Calu3 (cell line): ENCODE measurements at places on chromosomes 1 and 21. TPM values are rescaled to one million over a fixed set of nuclear protein-coding genes. Genes with fewer than 3 reads are reported as not detected.

DNA sequence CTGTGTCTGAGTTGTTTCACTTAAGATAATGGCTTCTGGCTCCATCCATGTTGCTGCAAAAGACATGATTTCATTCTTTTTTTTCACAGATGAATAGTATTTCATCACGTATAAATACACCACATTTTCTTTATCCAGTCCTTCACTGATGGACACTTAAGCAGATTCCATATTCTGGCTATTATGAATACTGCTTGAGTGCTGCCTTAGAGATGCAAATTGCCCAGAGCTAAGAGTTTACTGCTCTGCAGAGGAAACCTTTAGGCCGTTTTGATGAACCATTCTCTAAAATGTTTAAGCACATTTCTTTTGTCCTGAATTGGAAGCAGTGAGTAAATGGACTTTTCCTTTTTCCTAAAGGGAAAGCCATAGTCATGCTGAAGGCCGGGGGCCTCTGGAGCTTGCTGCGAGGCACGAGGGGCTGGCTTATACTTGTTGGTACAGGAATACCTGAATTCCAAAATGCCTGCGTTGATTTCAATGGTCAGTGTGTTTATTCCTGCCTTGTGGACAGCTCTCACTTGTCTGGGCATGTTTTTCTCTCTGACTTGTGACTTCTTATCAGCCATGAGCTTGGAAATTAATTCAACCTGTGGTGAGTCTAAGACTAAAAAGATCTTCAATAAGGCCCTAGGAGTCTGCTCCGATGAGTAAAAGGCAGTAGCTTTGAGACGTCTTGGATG, 201.0 kb upstream of the MAP1LC3C start:
- H3K4me1 ChIP-seq, result no peaks in the 10 kb centered on the region
- no peaks in the 10 kb centered on the region for H3K27me3 ChIP-seq
- no peak for DNase-seq
- no peak overlapping the region for H3K4me3 ChIP-seq
- H3K36me3 ChIP-seq, result no peaks in the 10 kb centered on the region
- H3K27ac ChIP-seq, result no peak overlapping the region

DNA sequence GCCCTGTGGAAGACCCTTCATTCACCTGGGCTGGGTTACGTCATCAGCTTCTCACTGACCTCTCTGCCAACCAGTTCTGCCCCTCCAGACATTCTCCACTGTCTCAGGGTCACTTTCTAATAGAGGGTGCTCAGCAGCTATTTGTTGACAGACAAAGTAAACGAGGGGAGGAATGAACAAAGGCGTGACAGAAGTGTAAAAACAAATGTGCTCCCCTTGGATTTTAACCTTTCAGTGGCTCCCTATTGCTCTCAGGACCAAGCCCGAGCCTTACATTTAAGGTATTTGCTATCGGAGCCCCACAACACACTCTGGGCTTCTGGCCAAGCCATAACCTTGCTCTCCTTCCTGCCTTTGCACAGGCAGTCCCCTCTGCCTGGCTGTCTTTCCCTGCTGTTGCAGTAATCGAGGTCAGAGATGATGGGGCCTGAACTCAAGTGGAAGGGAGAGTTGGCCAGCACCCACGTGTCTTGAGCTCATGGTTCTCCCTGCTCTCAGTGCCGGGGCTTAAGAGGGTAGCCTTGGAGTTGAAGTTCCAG, 9.3 kb upstream of the MARCKSL1 start:
- peak; percentile 28 for DNase-seq
- H3K27me3 ChIP-seq, result peaks cover 13% of the 10 kb centered on the region
- H3K4me1 ChIP-seq, result peaks cover 23% of the 10 kb centered on the region
- peaks cover 10% of the 10 kb centered on the region for H3K36me3 ChIP-seq
- no peak overlapping the region for H3K4me3 ChIP-seq
- H3K27ac ChIP-seq, result no peak overlapping the region

DNA sequence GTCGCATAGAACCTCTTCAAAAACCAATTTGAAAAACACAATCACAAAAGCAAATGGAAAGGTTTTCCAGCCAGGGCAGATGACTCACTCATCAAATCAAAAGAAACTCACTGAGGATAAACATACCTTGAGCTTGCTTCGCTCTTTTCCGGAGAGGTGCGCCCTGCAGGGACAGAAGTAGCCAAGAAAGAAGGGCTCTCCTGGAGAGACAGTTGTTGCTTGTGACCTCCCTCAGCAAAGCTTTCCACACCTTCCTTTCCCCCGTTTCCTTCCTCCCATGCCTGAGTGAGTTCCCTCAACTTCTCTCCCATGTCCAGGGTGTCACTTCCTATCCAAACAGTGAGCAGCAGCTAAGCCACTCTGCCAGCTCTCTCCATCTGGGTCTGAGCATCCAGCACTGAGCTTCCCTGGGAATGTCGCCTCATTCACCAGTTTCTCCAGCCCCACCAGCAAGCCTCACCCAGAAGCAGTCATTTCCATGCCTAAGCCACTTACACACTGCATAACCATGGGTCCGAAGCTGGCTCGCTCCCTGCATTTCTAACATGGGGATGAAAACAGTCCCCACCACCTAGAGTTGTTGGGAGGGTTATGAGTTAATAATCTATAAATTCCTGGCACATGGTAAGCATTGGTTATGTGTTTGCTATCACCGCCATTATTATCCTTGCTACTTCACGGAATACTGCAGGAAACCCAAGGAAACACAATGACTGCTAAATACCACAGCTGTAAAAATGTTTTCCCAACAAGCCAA, 75.0 kb downstream of the PTPN14 start:
- H3K27ac ChIP-seq, result peak overlapping the region; percentile 74
- peaks cover 68% of the 10 kb centered on the region for H3K4me1 ChIP-seq
- H3K36me3 ChIP-seq, result peaks cover 13% of the 10 kb centered on the region
- DNase-seq, result peak; percentile 56
- H3K27me3 ChIP-seq, result no peaks in the 10 kb centered on the region
- peak overlapping the region; percentile 47 for H3K4me3 ChIP-seq

The CAPZB gene
- 198 and 207 TPM in 2 replicates for total RNA-seq

DNA sequence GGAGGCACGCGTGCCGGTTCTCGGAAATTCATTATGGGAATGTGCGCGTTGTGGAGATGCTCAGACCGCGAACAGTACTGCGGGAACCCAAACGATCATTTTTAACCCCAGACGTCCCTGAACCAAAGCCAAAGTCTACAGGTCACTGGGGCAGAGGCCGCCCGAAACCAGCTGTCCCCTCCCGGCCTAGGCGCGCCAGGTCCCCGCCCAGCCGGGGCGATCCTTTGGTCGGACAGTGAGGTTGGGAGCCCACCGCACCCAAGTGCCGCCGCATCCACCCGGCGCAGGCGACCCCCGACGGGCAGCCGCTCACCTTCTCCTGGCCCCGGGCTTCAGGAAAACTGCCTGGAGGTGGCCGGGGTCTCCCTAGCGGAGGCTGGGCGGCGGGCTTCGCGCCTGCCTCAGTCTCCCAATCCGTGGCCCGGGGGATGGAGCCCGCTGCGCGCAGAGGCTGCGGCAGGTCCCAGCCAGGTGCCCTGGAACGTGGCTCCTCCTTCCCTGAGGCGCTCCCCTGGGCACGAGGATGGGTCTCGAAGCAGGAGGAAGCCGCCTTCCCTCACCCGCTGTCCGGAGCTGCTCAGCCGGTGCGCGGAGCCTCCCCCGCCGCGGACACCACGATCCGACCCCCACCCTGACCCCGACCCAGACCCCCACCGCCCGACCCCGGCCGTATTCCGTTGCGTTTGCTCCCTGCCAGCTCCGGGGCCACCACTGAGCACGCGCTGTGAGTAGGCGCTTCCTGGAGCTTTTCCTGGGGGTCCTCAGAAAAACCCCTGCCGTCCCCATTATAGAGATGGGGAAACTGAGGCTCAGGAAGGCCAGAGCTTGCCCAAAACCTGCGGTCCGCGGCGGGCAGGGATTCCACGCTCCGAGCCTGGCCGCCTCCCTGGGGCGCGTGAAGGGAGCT, 8.1 kb upstream of the SLX9 start:
- DNase-seq, result no peak
- H3K4me1 ChIP-seq, result peaks cover 22% of the 10 kb centered on the region
- H3K4me3 ChIP-seq, result no peak overlapping the region

DNA sequence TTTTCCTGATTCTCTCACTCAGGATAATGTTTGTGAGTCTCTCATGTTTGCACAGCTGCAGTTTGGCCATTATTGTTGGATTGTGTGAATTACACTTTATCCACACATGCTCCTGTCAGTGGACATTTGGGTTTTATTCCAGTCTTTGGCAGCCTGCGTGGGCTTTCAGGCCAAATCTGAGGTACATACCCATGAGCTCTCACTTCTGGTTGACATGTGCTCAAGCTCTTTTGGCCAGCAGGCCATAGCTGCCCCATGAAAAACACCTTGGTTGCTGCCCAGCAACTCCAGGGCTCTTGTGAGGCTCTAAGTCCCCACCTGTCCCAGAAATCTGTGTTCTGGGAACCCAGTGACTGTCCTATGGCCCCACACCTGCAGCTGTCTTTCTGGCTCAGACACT, 124.5 kb upstream of the GALNT2 start:
- peaks cover 82% of the 10 kb centered on the region for H3K27me3 ChIP-seq
- H3K36me3 ChIP-seq, result no peaks in the 10 kb centered on the region
- no peaks in the 10 kb centered on the region for H3K4me1 ChIP-seq
- no peak overlapping the region for H3K27ac ChIP-seq

DNA sequence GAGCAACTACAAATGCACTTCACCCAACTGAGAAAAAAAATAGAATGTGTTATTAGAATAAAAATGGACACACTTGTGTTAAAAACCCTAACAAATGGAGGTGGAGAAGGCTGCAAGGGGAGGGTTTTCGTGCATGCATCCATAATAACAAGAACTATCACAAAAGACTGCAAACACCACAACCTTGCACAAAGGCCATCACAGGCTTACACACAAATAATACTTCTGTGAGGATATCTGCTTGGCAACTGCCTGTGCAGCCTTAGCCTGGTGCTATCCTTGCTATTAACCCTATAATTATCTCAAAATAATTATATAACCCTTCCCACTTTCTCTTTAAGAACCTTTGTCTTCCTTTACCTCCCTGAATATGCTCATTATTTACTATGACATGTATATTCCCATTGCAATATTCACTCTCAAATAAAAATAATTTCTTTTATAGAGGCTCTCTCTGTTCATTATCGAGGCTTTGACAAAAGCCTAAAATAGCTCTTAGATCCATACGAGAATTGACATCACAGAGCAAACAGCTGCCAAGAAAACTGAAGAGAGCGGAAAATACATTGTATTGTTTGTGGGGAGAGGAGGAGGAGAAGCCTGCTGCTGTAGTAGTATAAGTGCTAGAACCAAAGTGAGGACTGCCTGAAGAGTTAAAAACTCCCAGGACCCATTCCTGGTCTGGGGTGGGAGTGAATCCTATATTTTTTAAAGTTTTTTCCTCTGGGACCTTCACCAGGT, 1768.7 kb downstream of the BRINP3 start:
- peak overlapping the region; percentile 46 for H3K27ac ChIP-seq
- no peaks in the 10 kb centered on the region for H3K36me3 ChIP-seq
- H3K4me3 ChIP-seq, result no peak overlapping the region

- no peak for DNase-seq
- no peak overlapping the region for H3K4me3 ChIP-seq
- H3K27me3 ChIP-seq, result peaks cover 14% of the 10 kb centered on the region
- no peak overlapping the region for H3K27ac ChIP-seq
These were observed 66.1 kb downstream of the TENT5C start for GRCh38 chr1:117671781-117672501.
